ENCODE measurements at places on chromosomes 5 and 9.

- peak; percentile 60 for DNase-seq
Observed at GRCh38 chr9:115913696-115914095, 239.9 kb upstream of the PAPPA start.

DNA sequence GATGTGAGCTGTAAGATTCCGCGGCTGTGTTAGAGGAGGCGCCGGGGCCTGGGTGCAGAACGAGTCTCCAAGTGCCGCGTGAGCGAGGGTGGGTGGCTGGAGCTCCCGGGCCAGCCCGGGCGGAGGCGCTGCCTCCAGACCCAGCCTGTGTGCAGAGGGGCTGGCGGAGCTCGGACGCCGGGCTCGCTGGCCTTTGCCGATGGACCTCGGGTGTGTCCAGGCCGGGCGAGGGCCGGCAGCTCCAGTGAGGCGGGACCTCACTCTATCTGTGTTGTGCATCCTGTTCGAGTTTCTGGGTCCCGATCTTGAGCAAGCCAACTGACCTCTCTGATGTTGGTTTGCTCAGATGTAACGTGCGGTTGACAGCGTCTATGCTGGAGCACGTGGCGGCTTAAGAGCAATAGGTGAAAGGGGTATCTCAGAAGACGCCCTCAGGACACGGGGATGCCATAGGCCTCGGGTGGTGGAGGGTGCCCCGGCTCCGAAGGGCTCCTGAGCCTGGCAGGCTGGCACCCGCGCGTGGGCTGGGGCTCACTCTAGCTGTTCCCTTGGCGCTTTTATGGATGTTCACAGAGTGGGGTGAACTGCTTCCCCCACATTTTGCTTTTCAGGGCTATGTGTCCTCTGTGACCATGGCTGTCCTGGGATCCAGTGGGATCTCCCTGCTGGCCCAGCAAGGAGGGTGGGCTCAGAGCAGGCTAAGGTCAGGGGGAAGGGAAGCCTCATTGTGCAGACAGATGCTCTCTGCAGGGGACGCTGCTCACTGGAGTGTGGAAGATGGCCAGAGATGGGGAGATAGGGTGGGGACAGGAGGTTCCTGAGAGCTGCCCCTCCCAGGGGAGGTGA, 69.8 kb downstream of the MRPL36 start:
- DNase-seq, result no peak

- no peak for DNase-seq
Observed at GRCh38 chr9:83147315-83148149, 84.6 kb upstream of the RASEF start.

GRCh38 chr9:95626885-95627558, 110.3 kb upstream of the PTCH1 start:
- DNase-seq, result no peak

- DNase-seq, result no peak
Observed at GRCh38 chr5:35112300-35112699, 64.6 kb upstream of the AGXT2 start.

GRCh38 chr9:69549310-69550202, 122.6 kb downstream of the APBA1 start:
- peak; percentile 58 for DNase-seq

DNA sequence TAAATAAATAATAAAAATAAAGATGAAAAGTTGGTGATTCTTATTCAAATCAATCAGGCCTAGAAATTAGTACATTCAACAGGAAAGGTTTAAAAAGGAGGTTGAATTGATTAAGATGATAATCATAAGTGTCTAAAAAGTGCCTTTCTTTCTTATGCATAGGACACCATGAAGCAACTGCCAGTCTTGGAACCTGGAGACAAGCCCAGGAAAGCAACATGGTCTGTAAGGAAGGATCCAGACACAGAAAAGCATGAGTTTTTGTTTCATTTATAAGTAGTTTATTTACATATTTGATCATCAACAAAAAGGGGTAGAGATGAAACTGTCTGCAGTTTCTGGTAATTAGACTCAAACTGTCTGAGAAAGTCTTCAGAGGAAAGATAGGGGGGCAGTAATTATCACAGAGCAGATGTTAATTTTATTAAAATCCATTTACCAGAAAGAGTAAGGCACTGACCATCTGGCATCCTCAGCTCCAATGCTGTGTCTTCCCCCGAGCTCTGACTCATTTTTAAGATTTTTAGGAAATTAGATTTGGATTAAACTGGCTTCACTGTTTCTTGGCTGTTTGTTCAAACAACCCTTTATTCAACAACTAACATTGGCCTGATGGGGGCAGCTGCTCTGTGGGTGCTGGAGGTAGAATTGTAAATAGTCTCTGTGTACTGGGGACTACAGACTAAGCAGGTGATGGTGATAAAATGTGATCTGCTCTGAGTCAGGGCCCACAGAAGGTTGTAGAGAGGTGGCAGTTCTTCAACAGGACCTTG, 2.7 kb downstream of the RABEPK start:
- no peak for DNase-seq

- no peak for DNase-seq
Observed at GRCh38 chr5:87421307-87421706, 8.6 kb upstream of the CCNH start.

- DNase-seq, result peak; percentile 34
Observed at GRCh38 chr5:112709416-112709815, 28.3 kb upstream of the APC start.

DNA sequence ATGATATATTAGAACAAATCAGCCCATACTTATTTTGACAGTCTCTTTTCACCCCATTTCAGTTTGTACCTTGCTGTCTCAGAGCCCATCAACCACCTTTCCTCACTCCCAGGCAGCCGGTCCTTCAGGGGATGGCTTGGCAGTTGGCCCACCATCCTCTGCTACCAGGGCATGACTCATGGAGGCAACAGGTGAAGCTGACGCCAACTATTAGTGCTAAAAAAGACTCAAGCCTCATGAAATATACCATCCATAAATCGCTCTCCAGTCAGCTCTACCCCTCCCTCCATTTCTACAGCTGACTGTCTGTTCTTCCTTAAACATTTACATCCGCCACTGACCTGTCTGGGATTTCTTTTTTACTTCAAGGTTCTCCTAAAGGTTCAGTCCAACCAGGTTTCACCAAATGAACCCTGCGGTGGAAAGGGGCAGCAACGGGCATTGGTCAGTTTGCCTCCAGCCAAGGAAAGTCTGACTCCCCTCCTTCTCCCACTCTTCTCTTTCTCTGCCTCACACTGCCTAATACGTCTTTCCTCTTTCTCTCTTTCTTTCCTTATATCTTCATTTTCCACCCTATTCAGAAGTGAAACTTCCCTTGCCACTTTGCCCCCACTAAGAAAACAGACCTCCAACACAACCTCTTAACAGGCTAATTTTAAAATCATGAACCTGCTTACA, 439.1 kb downstream of the RAB3C start:
- DNase-seq, result no peak

- no peak for DNase-seq
Observed at GRCh38 chr9:126872516-126872915, 12.1 kb downstream of the ZBTB34 start.

DNA sequence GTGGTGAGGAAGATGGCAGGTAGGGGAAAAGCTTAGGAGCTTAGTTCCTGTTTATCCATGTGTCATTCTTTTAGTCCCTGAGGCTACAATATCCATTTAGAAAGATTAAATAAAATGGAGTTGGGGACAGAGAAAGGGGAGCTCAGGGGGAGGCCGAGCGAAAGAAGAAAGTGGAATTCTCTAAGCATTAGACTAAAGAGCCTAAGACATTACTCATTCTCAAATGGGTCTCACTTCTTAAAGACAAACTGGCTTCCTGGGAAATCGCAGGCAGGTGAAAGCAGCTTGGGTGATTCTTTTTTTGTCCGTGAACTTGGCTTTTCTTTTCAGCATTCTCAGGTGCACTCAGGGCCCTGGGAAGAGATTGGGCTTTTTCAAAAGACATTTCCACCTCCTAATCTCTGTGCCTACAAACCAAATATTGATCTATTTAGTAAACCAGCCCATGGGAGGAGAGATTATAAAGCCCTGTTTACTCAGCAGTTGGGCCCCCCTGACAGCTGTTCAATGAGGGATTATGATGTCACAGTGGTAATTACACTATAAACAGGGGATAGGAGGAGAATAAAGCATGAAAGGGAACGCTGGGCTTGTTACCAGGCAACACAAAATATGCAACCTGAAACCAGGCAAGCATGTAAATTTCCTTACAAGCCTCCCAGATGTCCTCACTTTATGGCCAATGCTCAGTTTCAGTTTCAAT, 584.0 kb downstream of the ACTL7B start:
- DNase-seq, result peak; percentile 71

DNA sequence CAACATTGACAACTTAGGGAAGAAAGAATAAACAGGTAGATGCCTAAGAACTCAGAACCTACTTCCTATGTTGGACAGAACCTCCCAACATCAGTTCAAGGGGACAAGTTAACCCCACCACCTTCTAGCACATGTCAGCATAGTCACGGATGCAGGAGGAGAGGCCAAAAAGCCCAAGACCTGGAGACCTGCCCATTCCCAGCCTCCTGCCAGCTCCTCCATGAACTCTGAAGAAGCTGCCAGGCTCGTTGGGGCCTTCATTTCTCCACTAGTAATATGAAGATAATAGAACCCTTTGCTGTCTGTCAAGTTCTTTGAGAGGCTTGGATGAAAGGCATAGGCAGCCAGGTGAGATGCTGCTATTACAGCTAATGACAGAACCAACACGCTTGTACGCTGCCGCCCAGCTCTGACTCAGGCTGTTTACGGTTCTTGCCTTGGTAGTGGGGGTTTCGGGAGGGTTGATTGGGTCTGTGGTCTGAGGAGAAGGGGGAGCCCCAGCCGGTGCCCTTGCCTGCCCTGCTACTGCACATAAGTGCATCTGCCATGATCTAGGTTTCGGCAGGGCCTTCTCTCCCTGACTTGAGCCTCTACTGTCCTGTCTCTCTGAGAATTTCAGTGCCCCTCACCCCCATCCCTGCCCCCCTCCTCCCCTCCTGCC, 82.2 kb downstream of the NRG2 start:
- DNase-seq, result no peak

- peak; percentile 17 for DNase-seq
Observed at GRCh38 chr9:104842698-104843097, 78.8 kb downstream of the NIPSNAP3B start.

DNA sequence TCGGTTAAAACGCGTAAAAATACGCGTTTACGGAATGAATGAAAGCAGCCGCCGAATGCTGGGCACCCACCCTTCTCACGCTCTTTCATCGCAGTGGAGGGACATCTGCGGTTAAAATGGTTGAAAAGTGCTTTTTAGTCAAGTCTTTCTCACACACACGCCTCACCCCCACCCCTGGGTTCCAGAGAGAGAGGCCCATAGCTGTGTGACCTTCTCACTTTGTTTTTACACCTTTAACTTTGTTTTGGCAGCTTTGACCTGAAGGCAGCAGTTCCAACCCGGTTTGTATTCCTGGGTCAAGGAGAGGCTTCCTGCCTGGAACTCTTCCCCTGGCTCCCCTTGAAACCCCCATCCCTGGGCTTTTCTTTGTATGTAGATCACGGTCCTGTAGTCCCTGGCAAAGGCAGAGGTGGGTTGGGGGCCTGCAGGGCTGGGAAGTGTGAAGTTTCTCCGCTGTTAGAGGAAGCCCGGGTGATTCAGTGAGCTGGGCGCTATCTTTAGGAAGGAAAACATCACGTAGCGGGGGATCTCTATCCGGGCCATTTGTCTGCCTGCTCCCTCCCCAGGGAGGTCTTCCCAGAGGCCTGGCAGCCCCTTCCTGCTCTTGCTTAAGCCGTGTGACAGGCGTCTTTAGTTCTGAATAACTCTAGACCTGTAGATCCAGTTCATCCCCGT, 29.6 kb downstream of the SPRY4 start:
- peak; percentile 44 for DNase-seq

GRCh38 chr5:75214928-75215327, 21.8 kb downstream of the ANKRD31 start:
- no peak for DNase-seq

GRCh38 chr9:119310741-119311140, 58.5 kb downstream of the BRINP1 start:
- DNase-seq, result no peak

GRCh38 chr9:136306211-136307208, 2.6 kb upstream of the CCDC187 start:
- DNase-seq, result no peak

GRCh38 chr5:96566833-96567587, 95.2 kb upstream of the CAST start:
- DNase-seq, result peak; percentile 93

DNA sequence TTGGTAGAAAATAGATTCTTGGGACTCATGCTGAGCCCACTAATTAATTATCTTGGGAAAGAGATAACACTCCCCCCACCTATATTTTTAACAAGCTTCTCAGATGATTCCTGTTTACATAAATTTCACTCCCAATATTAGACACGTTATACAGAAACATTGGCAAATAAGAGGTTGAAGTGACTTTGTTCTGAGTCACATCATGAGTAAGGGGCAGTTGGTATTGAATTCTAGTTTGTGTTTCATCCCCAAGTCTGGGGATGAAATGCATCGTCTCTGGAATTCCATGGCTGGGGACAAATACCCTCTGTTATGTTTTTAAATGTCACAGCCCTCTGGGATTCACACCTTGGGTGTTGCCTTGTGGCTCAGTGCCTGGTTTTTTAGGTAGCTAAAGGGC, 41.0 kb downstream of the BASP1 start:
- DNase-seq, result peak; percentile 35

- peak; percentile 52 for DNase-seq
Observed at GRCh38 chr5:96855031-96855872, 21.0 kb upstream of the ERAP2 start.

- DNase-seq, result no peak
Observed at GRCh38 chr5:99019254-99019653, 90.4 kb upstream of the CHD1 start.
